Neuronal stem cell (in vitro differentiated cells): ENCODE measurements at places on chromosomes 11 and 22.

GRCh38 chr11:17730608-17731462 lies 3.7 kb upstream of the KCNC1 start:
- DNase-seq, result peak; percentile 76

DNA sequence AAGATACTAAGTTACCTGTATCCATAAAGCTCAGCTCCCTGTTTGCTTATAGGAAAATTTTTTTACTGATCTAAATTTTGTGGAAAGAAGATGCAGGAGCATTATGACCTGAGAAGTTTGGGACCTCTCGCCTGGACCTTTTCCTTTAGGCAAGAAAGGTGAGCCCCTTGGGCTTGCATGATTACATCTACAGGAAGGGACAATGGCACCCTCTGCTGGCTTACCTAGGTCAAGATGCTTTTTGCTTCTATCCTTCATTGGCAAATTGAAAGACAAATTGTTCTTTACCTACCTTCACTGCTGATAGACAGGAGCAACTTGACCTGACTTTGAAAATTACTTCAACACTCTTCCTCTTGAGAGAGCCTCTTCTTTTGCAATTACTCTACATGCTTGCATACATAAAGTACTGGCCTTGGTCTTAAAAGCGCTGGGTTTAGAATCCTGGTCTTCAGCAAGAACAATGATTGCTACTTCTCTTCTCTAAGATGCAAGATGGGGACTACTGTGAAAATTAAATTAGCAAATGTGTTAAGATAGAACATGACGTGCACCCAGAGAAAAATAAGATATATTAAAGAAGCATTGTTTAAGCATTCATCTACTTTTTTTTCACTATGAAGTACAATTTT lies 147.2 kb downstream of the TRPC6 start:
- DNase-seq, result peak; percentile 48

DNA sequence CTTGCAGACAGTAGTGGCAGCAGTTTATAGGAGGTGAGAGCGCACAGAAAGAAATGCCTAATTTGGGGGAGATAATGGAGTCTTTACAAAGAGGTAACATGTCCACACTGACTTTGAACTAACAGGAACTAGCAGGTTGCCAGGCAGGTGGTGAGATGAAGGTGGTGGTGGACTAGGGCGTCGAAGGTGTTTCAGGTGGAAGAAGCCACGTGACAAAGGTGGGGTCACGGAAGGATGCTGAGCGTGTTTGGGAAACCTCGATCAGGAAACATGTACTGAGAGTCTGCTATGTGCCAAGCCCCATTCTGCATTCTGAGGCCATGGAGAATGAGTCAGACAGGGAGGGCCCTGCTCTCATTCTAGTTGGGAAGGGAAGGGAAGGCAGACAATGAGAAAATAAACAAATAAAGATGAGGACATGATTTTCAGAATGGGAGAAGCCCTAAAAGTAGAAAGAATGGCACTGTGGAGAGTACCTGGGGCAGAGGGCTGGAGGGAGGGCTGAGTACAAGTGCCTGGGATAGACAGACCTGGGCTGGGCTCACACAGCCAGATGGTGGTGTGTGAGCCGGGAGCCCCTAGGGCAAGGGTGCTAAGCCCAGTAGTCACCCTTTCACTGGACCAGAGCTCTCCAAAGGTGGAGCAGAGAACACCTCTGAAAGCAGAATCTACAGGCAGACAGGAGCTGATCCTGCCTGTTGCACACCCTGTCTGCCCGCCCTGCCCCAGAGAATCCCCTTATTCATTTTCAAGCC lies 16.2 kb upstream of the NNMT start:
- no peak for DNase-seq

DNA sequence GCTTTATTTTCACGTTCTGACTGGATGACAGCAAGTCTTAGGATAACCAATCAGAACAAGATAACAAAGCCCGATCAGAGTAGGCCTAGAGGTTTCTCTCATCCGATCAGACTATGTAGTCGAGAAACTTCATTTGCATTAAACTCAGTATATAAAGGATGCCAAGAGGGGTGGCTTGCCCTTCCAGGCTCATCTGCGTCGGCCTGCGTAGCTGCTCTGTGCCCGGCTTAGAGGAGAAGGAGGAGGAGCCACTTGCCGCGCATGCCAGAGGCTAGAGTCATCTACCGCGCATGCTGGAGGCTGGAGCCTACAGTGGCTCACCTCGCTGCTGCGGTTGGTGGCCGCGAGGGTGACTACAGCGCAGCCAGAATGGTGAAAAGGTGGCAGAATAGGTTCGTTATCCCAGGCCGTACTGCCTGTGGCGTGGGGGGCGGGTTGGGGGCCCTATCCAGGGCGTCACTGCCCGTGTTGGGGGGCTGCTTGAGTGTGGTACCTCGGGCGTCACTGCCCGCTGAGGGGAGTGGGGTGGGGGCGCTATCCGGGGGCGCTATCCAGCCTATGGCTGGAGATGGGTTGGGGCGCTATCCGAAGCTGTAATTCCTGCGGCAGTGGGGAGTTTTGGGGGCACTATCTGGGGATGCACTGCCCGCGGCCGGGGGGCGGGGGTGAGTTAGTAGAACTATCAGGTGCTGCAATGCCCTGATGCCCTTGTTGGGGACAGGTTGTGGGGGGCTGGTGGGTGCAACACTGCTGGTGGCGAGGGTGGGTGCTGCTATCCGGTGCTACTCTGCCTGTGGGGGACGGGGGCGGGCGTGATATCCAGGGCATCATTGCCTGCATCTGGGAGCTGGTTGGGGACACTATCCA lies at the start of gene RFPL2:
TSS of gene RFPL2 (minus strand) at position 218 of the 867 bp plus-strand sequence. CDS start 2,622 bp downstream, outside the sequence.
- peak; percentile 69 for DNase-seq

DNA sequence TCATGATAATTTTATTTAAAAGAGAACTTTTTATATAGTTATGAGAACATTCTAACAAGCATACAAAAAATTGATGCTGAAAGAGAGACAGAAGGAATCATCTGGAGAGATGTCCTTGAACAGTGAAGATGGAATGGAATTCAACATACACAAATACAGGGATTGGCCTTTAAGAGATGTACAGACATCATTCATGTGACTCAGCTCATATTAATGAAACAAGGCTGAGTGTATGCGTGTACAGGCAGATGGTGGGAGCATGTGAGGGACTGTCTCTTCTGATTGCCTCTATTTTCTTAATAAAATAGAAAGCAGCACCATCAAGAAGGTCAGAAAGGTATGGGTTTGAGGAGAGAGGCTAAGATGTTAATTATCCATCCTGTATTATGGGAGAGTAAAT lies 793.3 kb downstream of the CNTN5 start:
- no peak for DNase-seq

GRCh38 chr22:25875461-25875860 lies 133.5 kb downstream of the MYO18B start:
- no peak for DNase-seq

- DNase-seq, result no peak
Measured at GRCh38 chr22:19844377-19845053, 10.2 kb downstream of the GNB1L start.

- no peak for DNase-seq
Measured at GRCh38 chr11:65083134-65083833, 556 bp downstream of the CDCA5 start.

DNA sequence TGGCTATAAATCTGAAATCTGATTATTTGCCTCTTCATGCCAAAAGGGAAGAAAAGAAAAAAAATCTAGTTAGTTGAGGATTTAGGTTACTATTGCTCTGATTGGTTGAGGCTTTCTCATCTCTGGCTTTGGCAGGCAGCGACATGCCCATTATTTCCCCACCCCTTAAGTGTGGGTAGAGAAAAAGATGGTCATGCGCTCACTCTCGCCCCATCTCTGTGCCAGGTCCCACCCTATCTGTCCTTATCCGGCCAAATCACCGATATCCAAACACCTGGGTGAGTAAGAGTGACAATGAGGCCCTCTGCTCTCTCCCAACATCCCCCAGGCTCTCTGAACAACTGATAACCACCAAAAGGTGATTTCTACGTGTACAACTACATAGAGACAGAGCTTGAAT lies 31.2 kb upstream of the SNX19 start:
- no peak for DNase-seq

GRCh38 chr11:6315811-6316425 lies 4.4 kb downstream of the CAVIN3 start:
- peak; percentile 64 for DNase-seq

GRCh38 chr22:22396741-22397291 lies 111.7 kb downstream of the ZNF280B start:
- no peak for DNase-seq

- no peak for DNase-seq
Measured at GRCh38 chr11:70671083-70671482, 272.8 kb downstream of the CTTN start.

DNA sequence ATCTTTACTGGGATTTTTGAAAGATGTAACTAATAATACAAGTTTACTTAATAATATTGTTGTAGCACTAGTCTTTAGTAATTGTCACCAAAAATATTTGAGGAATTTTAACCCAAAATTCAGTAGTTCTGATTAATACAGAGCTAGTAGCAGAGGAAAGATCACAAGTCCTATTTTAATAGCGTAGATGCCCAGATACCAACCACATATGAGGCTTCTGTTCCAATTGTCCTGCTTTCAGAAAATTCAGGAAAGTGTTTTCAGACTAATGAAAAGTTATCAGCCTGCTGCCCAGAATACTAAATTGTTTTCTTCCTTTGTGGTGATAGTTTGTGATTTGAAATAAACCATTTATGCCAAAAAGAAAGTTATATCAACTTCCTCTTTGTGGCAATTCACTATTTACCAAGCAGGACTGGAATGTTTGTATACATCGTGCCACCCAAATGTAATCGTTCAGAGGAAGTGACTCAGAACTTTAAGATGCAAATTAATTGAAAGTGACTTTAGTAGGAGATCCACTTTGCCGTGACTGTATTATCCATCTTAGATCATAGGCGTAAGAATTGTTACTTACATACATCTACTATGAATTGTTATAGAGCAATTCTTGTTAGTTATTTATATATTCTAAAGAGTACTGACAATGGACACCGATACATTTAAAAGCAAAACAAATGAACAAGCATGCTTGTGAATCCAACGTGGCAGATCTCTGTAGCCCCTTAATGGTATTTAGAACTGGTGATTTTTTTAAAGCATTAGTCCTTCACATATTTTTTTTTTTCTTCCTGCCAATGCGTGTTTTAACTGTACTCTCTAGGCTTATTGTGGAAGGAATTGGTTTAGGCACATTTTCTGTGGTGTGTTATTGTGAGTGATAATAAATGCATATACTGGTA lies 231.0 kb downstream of the DDX10 start:
- DNase-seq, result no peak

DNA sequence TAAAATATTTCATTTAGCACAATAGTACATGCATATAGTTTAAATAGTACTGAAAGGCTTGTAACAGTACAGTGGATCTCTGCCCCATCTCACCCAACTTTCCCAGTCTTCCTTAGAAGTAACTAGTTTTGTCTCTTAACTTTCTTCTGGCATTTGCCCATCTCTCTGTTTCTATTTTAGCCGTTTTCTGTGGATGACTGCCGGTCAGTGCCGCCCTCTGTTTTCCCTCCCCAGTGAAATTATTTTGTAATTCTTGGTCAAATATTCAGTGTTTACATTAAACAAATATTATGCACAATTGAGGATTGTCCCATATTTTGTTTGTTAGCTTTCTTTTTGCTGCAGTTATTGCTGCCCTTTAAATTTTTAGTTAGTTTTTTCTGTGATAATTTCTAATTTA lies 8.3 kb downstream of the PDHX start:
- no peak for DNase-seq

GRCh38 chr22:37627545-37627944 lies 11.9 kb upstream of the SH3BP1 start:
- no peak for DNase-seq

DNA sequence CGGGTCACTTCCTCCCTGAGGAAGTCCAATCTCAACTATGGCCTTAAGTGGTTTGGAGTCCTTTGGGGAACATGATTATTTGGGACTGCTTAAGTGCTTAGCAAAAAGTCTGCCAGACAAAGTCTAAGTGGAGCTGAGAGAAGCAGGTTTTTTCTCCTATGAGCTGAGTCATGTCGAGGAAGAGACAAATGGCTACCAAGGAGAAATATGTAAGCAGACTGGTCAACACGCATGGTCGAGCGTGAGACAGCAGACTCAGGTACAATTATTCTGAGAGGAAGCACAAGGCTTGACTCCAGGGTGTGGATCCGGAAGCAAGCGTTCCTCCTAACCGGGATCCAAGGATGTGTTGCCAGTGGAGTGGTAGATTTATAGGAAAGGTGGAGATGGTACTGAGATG lies 30.6 kb downstream of the UBASH3B start:
- DNase-seq, result no peak

DNA sequence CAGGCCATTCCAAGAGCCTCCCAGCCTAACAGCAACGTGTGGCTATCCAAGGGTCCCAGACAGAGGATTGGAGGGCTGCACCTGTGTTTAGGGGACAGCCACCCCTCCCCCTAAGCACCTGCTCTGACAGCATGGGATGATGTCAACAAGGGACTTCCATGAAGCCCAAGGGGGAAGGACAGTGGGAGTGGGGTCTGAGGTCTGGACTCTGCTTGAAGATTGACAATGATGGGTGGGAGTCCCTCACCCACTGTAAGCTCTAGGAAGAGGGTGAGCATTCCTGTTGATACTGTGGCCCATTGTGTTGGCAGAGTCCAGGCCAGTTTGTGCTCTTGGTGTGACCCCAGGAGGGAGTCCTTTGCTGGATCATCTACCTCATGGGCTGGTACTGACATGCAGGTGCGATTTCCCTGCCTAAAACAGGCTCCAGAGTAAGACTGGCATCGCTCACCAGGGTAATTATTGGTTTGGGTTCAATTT lies 46.9 kb upstream of the TUB start:
- DNase-seq, result no peak

DNA sequence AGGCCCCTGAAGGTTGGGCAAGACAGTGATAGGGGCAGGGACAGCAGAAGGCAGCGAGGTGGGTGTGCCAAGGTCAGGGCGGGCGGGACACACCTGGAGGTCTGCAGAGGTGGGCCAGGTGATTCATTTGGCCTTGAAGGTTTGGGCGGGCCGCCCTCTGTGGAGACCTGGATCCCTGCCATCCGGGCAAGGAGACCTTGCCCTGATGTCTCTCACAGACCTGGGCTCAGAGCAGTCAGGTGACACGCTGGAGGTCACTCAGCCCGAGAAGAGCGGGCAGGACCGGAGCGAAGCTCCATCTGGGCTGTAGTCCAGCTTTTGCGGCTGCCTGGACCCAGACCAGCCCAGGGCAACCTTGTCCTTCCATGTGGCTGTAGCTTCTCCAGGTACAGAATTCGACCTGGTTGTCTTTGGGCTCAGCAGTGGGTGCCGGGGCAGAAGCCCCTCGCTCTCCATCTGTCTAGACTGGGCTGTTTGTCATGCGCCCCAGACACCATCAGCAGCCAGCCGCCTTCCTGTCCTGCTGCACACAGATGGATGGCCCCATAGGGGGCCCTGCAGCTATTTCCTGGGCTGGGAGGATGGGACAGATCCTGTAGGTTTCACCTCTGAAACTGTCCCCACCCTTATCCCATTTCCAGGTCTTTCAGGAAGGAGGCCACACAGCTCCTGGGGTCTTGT lies 3.1 kb downstream of the MRGPRG start:
- DNase-seq, result no peak

DNA sequence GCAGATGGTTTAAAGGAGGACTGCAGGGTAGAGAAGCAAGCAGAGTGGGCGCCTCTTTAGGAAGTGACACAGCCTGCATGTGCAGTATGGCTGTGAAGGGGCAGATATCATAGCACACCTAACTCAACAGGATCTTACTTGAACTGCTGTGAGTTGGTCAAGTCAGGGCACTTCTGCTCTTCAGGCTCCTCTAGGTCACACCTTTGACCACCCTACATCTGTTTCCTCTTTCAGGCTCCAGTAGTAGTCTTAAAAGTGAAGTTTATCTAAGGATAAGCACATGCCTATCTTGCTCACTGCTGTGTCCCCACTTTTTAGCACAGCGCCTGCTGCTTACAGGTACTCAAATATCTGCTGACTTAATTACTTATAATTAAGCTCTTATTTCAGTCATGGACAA lies 6.5 kb downstream of the MRPL16 start:
- no peak for DNase-seq

GRCh38 chr11:68819362-68819761 lies 22.4 kb downstream of the CPT1A start:
- no peak for DNase-seq
